Activated naive CD4-positive, alpha-beta T cell treated with anti-CD3 and anti-CD28 coated beads, Interleukin-2, amount 50 U/mL, for 72 hours (primary cell): ENCODE measurements at places on chromosomes 2 and 18. TPM values are rescaled to one million over a fixed set of nuclear protein-coding genes. Genes with fewer than 3 reads are reported as not detected.

FBXO36 gene
- 0.91 TPM for total RNA-seq

RGPD3 gene
- 0.48 TPM for total RNA-seq

- DNase-seq = no peak
Observed at GRCh38 chr2:10337449-10338269, 35.0 kb downstream of the HPCAL1 start.

DNA sequence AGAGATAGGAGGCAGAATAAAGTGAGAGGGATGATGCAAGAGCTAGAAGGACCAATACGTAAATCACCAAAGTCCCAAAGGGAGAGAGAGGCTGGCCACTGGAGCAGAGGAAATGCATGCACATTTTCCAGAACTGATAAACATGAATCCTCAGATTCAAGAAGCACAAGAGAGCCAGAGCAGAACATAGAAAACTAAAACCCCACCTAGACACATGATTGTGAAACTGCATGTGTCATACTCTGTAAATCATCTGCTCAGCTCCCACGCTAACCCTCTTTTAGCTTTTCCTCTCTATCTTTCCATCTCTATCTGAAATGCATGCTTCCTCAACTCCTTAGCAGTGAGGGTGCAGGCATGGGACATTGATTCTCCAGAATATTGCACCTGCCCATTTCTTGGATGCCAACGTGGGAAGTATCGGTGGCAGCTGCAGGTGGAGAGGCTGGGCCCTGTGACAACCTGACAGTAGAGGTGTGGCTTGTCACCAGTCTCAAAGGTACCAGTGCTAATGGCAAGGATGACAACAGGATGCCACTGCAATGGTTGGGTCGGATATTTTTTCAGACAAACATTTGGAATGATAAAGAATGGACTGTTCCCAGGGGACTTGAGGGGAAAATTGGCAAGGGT, 89.3 kb upstream of the OTOS start:
- DNase-seq = no peak

GRCh38 chr2:161238265-161238559, 70.0 kb upstream of the PSMD14 start:
- DNase-seq = no peak

DNA sequence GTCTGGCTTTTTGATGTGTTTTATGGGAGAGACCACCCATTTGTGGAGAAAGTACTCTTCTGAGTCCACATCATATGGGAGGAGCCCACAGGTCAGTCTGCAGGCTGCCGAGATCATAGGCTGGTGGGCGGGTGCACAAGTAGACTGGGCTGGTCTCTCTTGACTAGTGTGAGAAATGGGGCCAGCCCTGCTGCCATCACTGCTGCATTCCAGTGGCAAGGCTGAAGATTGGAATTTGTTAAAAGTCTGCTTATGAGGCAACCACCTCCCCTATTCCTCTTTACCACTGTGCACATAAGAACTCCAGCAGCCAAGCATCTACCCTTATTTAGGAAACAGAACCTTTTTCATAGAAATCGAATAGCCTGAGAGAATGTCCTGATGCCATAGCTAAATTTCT, 200.7 kb downstream of the DIS3L2 start:
- no peak for DNase-seq

DNA sequence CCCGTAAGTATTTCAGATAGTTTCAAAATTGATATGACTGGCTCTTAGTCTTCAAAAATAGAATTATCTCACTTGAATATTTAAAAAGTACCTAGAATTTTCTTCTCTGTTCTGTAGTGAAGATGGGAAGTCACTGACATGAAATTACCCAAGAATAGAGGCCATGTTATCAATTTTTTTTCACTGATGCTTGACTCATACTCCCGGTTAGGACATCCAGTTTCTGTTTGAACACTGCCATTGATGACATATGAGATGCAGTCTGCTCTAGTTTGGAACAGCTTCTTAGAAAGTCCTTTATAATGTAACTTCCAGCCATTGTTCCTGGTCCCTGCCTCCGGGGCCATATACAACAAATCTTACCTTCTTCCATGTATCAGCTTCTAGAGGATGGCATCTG, 26.0 kb downstream of the MAP3K20 start:
- no peak for DNase-seq

DNA sequence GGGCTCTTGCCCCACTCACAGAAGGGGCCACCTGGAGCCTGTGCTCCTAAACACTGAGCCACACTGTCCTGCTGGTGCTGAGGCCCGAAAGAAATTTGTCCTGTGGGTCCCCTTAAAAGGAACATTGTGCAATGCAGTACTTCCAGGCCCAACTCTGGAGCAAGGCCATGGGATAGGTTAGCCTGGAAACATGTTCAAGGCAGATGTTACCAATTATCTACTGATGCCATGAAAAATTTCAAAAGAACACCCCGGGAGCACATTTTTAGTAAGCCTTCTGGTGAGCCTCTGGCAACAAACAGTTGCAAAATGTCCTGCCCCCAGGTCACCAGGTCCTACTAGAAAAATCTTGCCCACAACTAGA, 12.3 kb upstream of the PTMA start:
- no peak for DNase-seq

- no peak for DNase-seq
Observed at GRCh38 chr2:238388794-238389193, 37.9 kb upstream of the ASB1 start.
